Forelimb muscle (tissue), 1 donor: ENCODE measurements at places on chromosomes 16 and 17.

DNA sequence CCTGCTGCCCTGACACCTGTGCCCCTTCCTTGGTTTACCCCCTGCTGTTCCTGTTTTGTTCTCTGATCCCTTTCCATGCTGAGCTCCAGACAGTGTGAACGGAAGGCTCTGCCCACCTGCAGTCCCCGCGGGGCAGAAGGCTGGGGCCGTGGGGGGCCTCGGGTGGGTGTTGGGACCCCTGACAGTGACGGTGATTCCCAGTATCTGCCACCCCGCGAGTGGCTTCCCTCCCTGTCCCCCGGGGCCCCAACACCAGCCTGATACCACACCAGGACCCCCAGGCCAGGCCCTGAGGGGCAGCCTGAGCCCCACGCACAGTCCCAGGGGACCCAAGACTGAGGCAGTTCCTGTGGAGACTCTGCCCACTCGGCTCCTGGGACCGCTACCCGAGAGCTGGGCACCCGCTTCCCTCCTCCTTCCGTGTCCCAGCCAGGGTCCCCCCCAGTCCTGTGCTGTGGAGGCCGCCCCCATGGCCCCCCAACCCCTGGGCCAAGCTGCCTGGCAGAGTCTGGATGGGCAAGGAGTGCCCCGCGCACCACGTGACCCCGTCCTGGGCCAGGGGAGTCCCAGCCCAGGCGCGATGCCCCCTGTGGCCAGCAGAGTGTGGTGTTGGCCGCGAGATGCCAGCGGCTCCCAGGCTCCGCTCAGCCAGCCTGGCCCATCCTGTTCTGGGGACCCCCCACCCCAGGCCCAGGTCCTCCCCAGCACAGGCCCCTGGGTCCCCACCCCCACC, 10.0 kb upstream of the C1QTNF8 start:
- DNase-seq: no peak

GRCh38 chr17:4293572-4293971, 29.8 kb upstream of the ANKFY1 start:
- DNase-seq: no peak

DNA sequence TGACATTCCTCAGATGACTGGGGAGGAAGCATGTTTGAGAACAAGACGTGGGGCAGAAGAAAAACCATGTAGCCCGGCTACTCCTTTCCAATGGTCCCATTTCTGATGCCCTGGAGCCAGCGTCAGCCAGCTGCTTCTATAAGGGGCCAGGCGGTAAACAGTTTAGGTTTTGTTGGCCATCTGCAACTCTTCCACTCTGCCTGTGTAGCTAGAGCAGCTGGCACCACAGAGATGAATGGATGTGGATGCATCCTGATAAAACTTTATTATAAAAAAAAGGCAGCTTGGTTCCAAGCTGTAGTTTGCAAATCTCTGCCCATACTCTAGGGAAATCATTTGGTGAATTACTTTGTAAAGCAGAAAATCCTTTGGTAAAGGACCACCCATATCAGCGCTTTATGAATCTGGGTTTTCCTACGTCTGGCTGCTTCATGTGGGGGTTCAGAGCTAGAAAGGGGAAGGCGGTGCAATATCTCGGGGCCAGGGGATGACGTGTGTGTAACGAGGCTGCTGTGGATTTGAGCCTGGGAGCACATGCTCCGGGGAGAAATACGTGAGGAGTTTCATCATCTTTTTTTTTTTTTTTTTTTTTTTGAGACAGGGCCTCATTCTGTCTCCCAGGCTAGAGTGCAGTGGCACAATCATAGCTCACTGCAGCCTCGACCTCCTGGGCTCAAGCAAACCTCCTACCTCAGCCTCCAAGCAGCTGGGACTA, 3.4 kb upstream of the SRL start:
- no peak for DNase-seq

DNA sequence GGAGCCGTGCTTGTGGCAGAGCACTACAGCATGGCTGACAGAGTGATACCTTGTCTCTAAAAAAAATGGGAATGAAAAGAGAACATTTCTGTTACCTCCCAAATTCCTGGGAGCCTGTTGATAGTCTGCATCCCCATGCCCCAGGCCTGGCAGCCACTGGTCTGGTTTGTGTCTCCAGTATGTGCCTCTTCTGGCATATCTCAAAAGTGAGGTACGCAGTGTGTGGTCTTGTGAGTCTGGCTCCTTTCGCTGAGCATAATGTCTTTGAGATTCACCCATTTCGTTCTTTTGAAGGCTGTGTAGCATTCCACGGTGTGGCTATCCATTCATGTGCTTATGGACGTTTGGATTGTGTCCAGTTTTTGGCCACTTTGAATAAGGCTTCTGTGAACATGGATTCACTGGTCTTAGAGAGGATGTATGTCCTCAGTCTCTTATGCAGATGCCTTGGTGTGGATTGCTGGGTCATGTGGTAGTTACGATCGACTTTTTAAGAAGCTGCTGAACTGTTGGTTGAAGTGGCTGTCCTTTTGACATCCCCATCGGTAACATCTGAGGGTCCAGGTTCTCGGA, 39.1 kb downstream of the PRMT7 start:
- DNase-seq: no peak

- DNase-seq: peak; percentile 75
These were observed at the start of gene DCAKD for GRCh38 chr17:45051060-45051719. TSS of gene DCAKD (minus strand) at chr17:45051632. CDS start at chr17:45034885, 16,747 bp downstream.

- DNase-seq: peak; percentile 80
These were observed at the start of gene TP53 for GRCh38 chr17:7687072-7687907. TSS of gene TP53 (minus strand) at chr17:7687490. CDS start at chr17:7676594, 10,896 bp downstream.

DNA sequence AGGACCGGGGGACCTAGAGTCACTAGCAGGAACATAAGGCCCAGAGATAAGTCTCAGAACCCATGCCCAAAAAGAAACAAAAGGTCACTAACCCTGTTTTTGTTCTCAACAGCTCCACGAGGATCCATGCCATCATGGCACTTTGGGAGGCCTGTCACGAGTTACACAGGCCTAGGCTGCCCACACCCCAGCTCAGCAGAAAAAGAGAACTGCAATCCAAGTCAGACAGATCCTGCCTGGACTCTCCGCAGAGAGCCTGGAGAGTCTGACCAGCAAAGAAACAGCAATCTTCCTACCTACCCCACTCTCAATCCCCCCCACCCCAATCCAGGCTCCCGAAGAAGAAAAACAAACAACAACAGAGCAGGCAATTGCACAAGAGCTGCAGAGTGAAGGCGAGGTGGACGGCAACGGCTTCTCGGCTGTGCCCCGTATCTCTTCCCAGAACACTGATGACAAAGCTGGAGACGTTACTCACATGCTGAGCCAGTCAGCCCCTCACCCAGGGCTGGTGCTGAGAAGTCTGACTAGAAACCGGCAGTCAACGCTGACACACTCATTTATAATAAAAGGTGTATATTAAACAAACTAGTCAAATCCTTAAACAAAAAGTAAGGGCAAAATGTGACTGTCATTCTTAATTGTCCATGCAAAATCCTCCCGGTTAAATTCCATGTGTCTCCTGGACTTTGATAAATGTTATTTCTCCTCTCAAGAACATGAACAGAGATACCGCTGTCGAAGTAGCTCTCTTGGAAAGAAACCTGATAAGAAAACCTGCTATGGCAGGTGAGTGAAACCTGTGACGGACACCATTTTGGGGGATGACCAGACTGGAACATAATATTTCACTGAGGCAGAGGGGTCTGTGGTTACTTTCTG, 89.3 kb downstream of the SMG6 start:
- no peak for DNase-seq

GRCh38 chr17:7767405-7768021, 50.0 kb downstream of the DNAH2 start:
- DNase-seq: no peak

DNA sequence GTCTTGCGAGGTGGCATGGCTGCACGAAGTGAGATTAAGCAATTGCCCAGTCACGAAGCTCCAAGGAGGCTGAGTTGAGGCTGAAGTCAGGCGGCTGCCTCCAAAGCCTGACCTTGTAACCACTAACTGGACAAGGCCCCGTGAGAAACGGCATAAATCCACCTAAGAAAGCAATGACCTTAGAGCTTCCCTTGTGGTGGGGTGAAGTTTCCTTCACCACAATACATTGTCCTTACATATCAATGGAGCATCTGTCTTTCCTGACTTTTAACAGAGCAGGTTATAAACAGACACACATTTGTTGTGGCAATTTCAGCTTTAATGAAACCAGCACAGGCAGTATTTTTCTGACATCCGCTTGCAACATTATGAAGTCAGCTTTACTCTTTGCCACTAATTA, 2.5 kb upstream of the MED9 start:
- no peak for DNase-seq

DNA sequence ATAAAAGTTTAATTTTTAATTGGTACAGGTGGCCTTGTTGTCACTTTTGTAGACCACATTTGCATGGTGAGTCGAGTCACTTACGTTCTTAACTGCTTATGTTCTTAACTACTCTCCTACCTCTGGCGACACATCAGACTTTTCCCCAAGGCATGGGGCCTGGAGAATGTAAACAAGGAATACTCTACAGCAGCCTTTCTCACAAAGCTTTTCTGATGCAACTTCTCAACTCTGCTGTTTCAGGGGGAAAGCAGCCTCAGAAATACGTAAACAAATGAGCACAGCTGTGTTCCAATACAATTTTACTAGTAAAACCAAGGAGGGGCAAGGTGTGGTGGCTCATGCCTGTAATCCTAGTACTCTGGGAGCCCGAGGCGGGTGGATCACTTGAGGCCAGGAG, 6.9 kb downstream of the KARS1 start:
- DNase-seq: no peak

DNA sequence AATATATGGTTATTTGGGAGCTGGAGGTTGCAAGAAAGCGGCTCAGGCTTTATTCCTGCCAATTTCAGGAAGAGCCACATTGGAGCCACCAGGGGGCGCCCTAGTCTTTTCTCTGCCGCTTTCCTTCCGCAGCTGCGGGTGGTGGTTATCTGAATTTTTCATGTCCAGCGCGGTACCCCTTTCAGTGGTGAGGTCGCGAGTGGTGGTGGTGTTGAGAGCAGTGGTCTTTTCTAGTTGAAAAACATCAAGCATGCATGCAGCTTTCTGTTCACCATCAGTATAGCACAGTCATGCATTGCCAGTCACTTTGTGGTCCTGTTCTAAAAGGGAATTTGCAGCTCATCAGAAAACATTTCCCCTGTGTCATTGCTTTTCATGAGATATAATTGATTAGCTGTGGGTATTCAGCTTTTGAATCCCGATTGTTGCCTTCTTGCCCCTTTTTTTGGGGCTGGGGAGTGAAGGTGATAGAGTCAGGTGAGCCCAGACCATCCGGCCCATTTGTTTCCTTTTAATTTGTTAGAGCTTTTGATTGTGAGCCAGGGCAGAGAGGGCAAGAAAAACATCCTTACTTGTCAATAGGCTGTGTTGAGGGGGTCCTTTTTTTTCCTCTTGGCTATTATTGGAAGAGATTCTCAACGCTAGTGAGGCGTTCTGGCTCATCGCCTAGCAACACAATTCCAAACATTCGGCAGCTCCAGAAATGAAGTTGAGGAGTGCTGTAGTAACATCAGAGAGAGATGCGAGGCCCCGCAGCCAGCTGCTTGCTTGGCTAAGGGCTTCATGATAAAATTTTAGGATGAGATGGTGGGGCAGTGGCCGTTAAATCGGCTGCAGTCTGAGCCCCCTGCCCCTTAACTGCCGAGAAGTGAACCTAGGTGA, 119.0 kb downstream of the SNX29 start:
- peak; percentile 78 for DNase-seq

DNA sequence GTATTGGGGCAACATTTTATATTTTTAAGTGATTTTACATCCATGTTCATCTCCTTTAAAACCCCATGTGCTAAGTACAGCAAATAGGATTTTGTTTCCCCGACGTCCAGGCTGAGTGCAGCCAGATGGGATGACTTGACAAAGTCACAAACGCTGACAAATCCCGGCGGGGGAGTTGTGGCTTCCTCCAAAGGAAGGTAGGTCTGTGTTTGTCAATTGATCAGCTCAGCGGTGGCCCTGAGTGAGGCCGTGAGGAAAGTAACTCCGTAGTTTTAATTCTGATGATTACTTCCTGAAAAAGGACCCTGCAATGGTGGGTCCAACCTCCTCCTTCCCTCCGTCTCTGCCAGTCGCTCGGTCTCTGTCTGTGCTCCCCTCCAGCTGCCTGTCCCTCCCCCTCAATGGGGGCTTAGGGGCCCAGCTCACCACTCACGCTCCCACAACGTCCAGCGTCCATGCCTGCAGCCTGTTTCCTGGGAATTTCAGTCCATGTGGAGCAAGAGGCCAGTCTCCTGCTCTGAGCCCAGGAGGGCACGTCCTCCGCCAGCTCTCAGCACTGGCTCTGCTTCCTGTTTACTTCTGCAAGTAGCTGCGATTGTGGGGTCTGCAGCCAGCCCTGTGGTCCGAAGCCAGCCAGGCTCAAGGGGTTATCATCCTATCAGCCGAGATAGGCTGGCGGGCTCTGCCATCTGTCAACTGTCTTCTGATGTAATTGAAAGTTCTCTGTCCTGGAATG, 209.4 kb upstream of the FOXF1 start:
- no peak for DNase-seq

- peak; percentile 76 for DNase-seq
These were observed 1.1 kb downstream of the KPNB1 start for GRCh38 chr17:47650525-47651522.

DNA sequence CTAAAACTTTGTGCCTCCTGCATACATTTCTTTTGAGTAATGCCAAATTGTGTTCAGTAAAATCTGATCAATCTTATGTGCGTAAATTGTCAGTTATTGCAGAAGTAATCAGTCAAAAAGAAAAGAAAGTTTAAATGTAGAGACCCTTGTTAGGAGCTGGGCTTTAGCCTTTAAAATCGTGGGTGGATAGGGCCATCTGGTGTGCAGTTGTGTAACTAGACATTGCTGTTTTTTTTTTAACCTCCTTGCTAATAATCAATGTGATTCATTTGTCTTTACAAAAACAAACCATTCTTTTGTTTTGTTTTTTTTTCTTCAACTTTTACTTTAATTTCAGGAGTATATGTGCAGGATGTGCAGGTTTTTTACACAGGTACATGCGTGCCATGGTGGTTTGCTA, 5.3 kb upstream of the WWOX start:
- no peak for DNase-seq

DNA sequence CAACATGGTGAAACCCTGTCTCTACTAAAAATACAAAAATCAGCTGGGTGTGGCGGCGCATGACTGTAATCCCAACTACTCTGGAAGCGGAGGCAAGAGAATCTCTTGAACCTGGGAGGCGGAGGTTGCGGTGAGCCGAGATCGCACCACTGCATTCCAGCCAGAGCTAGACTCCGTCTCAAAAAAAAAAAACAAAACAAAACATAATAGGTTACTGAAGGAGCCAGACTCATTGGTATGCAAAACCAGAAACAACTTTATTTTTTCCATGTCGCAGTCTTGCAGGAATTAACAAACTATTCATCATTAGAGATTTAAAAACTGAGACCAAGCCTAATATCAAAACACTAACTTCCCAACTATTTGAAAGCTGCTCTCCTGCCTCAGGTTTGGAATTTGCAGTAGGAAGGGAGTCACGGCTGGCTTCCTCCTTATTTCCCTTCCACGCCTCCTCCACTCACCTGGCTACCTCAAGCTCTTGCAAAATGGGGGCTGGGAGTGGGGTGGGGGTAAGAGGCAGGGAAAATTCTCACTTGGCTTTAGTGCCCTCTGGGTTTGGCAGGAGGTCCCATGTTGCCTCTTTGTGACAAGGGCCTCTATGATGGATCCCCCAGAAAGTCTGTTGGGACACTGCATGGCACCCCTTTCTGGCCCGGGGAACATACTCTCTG, 34.1 kb upstream of the MYH10 start:
- DNase-seq: no peak

GRCh38 chr17:81837641-81838040, 2.8 kb upstream of the PPP1R27 start:
- no peak for DNase-seq

GRCh38 chr16:143456-143855, 5.0 kb upstream of the NPRL3 start:
- DNase-seq: no peak

GRCh38 chr17:75154195-75155106, at the start of gene JPT1:
TSS of gene JPT1 (minus strand) at chr17:75154512. CDS start at chr17:75154397, 115 bp downstream.
- peak; percentile 96 for DNase-seq

GRCh38 chr17:35057332-35057915, 6.1 kb downstream of the RFFL start:
- no peak for DNase-seq
